ENCODE measurements at places on chromosomes 12 and 14.

- DNase-seq, result no peak
These were observed 72.6 kb downstream of the TBX3 start for GRCh38 chr12:114611145-114612018.

- peak; percentile 36 for DNase-seq
These were observed 99.9 kb upstream of the SLC24A4 start for GRCh38 chr14:92223025-92223424.

DNA sequence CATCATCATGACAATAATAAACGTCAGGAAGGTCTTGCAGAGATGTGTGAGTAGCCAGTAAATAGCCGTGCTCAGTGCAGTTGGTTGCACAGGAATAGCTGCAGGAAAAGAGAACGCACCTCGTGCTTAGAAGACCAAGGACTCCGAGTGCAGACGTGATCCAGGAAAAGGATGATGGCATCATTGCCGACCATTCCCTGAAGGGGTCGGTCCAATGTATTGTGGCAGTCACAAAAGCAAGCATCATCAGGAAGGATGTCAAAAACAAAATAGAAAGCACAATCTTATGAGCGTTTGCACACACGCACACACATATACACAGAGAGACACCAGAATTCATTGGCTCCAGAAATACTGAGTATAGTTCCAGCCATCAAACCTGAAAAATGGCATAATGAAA is 12.8 kb downstream of the DUSP6 start:
- no peak for DNase-seq

DNA sequence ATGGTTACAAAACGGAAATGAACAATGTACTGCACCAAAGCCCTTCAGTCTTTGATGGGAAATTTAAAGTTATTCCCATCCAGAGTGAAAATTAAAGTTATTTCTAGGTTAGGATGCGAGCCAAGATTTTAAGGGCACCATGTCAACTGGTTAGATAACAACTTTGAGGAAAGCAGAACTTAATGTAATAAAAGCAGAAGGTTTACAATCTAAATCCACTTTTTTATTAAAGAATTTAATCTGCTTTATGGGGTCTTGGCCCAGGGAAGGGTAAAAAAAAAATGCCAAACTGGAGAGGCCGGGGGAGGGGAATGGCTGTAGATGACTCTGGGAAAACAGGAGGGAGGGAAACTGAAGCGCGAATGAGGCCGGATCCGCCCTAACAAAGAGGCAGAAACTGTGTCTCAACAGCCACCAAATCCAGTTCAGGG is 108.2 kb upstream of the ATF7IP start:
- DNase-seq, result no peak

GRCh38 chr14:60807971-60808370 is 73.4 kb downstream of the MNAT1 start:
- no peak for DNase-seq

GRCh38 chr12:113862590-113863454 is 103.3 kb downstream of the RBM19 start:
- DNase-seq, result no peak

- DNase-seq, result no peak
These were observed 9.3 kb downstream of the STK38L start for GRCh38 chr12:27253347-27253746.

DNA sequence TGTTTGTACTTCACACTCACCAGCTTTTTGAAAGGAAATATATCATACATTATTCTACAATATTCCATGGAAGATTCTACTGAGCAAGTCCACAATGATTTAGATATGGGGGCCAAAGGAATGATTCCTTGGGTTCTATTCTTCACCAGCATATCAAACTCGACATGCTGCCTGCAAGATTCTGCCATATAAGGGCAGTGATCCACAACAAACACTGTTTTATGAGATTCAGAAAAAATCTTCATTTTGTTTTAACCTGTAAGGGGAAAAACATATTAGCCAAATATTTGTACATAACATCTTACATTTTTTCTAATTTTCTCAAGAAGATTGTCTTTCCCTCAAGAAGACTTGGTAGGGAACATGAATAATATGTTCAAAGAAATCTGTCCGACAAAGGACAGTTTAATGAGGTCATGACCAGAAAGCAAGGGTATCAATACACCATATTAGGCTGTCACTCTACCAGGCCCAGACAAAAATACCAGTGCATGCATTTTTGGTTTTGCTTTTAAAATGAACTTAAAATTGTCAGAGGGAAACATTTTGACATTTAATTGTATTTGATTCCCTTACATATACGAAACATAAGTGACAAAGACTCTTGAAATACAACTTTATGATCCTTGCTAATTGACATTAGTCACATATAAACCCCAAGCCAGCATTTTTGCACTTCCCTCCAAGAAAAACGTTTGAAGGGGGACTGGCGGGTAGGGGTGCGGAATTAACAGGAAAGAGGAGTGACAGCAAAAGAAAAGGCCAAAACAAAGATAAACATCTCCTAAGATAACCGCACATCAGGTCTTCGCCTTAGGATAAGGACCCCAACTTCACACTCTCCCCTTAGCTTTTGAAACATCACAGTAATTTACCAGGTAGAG is 980 bp downstream of the INTS13 start:
- DNase-seq, result no peak

GRCh38 chr14:100012478-100013327 is 52.5 kb upstream of the EVL start:
- no peak for DNase-seq

DNA sequence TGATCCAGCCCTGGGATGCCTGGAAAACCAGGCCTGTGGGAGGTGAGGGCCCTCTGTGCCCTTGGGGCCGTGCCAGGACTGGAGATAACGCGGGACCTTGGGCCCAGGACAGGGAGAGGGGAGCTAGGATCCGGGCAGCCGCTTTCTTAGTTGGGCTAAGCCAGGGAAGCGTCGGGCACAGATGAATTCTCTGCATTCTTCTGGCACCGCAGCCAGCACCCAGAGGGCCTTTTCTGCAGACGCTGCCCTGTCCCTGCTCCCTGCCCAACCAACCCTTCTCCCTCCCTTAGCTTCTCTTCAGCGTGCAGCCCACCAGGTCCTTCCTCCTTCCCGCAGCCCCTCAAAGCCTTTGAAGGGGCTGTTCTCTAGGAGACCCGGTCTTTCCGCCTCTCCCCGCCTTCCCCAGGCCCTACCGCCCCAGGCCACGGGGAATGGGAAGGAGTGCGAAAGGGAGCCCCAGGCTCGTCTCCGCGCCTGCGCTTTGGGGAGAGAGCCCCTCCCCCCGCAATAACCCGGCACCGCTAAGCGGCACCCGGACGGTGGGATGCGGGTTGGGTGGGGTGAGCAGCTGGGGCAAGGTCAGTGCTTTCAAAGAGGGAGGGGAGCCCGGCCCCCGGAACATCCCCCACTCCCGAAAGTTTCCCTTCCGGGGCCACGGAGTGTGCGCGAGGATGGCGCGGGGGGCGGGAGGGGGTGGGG is 663 bp downstream of the NCKAP5L start:
- DNase-seq, result peak; percentile 81

- no peak for DNase-seq
These were observed 37.8 kb upstream of the OR4E1 start for GRCh38 chr14:21711360-21711961.

DNA sequence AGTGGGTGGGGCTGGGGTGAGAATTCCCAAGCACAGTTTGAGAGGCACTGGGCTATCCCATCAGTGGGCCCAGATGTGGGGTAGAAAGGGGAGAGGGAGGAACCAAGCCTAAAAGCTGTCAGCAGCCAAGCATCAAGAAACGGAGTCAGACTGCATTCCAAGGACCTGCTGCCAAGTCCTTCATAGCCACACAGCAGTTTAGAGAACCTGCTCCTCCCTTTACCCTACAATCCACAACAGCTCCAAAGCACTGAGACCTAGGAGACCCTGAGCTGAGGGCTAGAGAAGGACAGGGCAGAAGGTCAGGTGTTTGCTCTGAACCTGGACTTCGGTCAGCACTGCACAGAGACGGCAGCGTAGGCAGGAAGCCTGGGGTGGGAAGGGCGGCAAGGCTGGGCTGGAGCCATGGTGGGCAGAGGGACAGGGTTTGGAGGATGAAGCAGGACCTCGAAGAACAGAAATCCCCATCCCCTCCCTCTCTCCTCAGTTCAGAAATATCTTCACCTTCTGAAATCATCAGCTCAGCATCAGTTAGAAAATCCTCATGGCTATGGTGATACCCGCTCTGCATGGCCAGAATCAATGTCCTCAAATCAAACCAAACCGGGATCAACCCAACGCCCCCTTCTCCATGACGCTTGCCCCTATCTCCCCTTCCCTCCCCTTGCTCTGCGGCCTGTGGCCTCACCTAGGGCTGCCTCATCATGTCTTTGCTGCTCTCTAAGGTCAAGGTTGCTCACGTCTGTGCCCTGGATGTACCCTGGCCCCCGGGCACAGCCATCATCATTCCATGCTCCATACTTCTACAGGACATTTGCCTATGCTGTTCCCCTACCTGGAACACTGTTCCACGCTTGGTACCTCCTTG is 12.9 kb upstream of the SERPINA4 start:
- no peak for DNase-seq

- no peak for DNase-seq
These were observed 4.1 kb downstream of the SLC2A13 start for GRCh38 chr12:40101747-40102146.

DNA sequence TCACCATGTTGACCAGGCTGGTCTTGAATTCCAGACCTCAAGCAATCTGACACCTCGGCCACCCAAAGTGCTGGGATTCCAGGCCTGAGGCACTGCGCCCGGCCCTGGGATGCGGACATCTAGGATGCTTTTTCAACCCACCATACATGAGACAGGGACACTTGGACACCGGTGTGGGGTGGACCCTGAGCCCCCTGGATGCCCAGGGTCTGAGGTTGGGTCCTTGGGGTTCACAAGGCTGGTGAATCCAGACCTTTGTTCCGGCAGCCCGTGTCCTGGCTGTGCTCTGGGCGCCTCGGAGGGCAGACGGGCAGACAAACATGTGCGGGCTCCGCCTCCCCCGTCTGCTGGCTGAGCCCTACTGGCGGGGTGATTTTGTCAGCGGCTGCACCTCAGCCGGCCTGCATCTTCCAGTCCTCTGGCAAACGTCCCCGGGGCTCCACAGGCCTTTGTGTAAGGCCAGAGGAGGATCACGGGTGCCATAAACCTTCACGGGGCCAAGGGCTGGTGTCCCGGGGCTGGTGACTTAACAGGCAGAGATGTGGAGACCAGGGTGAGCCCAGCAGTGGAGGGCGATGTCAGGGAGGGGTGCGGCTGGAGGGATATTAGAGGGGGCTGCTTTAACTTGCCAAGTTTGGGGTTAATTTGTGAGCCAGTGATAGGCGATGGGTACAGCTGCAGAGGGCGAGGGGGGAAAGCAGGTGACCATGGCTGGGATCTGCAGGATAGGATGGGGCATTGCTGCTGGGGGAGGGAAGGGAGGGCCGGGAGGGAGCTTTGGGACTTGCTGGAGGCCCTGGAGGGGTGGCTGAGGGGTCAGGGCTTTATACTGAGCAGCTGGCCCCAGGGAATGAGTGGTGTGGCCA is 5.8 kb downstream of the ASPG start:
- DNase-seq, result no peak

GRCh38 chr14:72947366-72948160 is 21.3 kb downstream of the DCAF4 start:
- DNase-seq, result no peak

DNA sequence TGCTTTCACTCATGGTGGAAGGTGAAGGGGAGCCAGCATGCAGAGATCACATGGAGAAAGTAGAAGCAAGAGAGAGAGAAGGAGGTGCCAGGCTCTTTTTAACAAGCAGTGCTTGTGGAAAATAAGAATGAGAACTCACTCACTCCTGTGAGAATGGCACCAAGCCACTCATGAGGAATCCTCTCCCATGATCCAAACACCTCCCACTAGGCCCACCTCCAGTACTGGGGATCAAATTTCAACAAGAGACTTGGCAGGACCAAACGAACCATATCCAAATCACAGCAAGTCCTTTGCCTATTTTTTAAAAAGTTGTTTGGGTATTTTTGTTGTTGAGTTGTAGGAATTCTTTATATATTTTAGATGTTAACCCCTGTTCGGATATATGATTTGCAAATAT is 245.9 kb upstream of the ARID2 start:
- no peak for DNase-seq

DNA sequence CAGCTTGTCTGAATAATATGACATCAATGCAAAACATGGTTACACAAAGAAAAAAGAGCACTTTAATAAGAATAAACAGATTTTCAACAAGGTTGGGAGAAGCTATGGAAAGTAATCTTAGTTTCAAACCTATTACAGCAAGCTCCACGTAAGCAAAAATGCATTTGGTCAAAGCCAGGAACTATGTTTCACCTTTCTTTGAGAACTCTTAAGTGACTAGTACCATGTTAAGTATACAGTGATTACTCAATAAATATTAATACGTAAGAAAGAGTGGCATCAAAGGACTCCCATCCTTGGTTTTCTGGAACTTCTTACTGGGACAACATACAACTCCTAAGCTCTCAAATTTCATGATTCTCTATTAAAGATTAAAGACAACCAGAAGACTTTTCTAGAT is 80.7 kb downstream of the ABCC9 start:
- DNase-seq, result no peak

GRCh38 chr14:102591372-102591943 is 991 bp upstream of the RCOR1 start:
- DNase-seq, result peak; percentile 79

GRCh38 chr14:68391311-68392014 is 401.4 kb downstream of the ZFP36L1 start:
- no peak for DNase-seq

DNA sequence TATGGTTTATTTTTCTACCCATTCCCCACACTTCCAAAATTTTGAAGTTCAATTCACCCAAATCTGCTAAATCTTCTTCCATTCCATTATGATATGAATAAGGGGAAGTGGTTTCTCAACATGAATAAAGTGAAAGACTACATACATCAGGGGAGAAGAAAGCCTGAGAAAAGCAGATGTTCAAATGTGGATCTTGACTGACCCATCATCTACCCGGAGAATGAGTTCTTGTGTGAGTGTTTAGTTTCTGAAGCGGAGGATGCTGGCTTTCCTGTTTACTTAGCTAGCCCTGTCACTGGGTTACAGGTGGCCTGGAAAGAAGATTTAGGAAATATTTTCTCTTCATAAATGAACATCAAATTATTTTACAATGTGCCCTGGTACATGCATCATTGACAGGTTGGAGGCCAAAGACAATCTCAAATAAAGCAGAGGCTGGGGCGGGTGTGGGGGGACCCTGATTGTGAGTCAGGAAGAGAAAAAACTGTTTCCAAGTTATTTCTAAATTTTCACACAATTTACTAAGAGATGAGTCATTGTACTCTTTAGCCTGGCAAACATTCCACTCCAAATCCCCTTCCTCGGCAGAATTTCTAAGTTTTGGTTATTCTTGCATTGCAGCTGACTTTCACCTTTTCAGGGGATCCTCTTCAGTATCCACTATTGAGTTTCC is 135.6 kb downstream of the SLC25A21 start:
- DNase-seq, result no peak

DNA sequence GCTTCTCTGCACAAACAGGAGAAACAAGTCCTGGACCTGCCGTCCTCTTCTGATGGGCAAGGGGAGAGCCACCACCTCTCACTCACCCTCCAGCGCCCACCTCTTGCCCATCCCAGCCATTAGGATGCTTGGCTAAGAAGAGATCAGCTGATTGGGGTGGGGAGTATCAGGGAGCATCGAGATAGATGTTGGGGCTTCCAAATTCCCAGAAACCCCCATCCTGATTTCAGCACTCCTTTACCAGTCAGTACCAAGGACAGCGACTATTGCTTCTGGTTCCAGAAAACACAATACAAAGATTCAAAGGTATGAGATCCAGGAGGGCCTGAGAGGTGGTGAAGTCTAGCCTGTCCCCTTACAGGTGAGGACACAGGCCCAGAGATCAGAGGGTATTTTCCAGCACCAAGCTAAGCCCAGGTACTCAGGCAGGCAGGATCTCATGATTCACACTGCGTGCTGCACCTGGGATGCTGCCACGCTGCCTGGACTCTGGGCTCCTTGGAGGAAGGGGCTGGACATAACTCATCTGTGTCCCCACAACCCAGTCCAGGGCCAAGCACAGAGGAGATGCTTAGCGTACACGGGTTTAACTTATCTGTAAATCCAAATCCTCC is 76.6 kb downstream of the TUNAR start:
- DNase-seq, result no peak

All from coronary artery (tissue), 2 donors.